ENCODE measurements at places on chromosomes 3 and 15.

- DNase-seq, result no peak
Measured at GRCh38 chr3:73451301-73451944, 173.3 kb downstream of the PDZRN3 start.

- no peak for DNase-seq
Measured at GRCh38 chr3:152123457-152123856, 145.3 kb upstream of the MBNL1 start.

DNA sequence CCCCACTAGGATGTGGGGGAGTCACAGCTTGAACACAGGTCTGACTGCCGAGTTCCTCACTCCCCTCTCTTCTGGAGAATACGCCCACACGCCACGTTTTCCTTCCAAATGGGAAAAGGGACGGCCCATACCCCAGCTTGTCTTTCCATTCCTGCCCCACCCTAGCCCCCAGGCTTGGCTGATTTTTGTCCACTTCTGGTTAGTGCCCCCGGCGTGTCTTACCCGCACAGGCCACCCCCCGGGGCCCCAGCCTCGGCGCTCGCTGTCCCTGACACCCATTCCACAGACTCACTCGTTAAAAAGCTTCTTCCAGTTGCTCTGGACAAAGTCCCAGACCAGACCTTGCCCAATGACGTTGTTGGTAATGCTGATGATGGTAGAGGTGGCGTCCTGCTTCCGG lies 14.5 kb downstream of the MESP2 start:
- DNase-seq, result no peak

DNA sequence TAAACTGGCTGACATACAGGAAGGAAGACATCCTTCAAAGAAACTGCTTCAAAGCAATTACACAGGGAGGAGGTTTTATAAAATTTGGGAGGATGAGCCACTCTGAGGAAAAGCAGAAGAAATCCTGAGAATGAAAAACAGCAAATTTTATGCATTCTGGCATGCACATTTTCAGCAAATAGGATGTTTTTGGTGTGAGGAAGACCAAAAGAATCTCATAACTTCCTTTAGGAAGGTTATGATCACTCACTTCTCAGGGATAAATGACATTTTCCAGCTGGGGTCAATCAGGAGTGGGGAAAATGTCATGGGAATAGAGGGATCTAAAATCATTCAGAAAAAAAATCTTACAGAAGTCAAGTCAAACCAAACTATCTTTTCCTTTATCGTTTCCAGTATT lies 371.7 kb upstream of the CNTN6 start:
- DNase-seq, result no peak

DNA sequence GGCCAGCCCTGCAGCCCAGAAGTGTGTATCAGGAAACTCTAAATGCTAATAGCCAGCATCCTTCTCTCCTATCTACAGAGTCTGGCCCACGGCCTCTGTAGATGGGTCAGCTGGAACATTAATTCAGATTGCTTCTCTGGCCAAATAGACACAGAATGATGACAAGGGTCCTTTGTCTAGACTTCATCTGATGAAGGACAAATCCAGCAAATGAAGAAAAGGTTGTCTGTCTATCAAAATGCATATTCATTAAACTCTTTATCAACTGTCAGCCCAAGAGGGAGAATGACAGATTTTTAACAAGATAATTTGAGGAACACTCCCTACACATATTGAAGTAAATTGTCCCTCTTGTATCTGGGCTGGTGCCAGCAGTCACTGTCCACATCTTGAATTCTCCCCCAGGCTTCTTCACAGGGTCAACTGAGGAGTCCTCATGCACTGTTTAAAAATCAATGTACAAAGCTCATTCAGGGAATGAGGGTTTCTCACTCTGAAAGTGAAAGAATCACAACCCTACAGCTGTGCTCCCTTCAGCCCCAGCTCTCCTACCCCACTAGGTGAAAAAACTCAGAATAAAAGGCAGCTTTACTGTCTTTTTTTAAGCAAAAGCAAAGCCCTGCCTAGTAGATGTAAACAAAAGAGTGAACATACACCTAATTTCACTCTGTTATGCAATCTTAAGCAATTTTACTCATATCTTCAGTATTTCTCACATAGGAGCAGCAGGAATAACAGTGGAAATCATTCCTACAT lies 507.7 kb downstream of the IGSF11 start:
- DNase-seq, result no peak

GRCh38 chr15:75177360-75178071 lies 24.2 kb upstream of the C15orf39 start:
- DNase-seq, result peak; percentile 48

- no peak for DNase-seq
Measured at GRCh38 chr3:40975711-40976121, 223.6 kb upstream of the CTNNB1 start.

DNA sequence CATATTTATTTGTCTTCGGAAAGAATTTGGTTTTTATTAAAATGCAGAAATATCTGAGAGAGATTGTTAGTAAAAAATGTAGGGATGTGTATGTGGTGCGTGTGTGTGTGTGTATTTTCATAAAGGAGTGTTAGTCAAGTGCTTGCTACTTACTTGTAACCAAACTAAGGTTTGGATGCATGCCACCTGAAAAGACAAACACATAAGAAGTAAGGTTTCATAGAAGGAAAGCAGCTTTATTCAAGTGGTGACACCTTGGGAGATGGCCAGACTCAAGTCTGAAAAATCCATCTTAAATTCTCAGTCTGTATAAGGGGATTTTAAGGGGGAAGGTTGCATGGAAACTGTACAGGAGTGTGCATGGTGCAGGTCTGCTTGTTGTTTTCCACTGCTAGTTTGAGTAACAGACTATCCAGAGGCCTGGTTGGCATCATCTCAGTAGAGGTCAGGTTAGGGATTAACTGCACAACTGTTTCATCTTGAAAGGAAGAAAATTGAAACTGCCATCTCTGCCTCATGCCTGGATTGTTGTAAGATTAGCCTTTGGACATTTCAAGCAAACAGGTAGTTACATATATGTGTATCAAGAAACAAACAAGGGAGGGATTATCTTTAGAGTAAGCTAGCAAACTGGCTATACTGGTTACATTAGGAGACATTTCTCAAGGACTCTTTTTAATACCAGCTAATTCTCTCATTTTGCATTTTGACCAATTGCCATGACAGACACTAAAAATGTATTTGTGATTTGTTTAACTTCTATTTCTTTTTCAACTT lies 196.7 kb downstream of the EPHA6 start:
- no peak for DNase-seq

GRCh38 chr3:13110678-13111116 lies 37.5 kb upstream of the IQSEC1 start:
- DNase-seq, result no peak

- DNase-seq, result no peak
Measured at GRCh38 chr3:192171213-192171612, 556.1 kb downstream of the FGF12 start.

Measured in ovary (tissue), 10 donors.